ENCODE measurements at places on chromosomes 16 and 17.

GRCh38 chr16:86534779-86535615 lies 20.0 kb downstream of the MTHFSD start:
- no peak for DNase-seq

DNA sequence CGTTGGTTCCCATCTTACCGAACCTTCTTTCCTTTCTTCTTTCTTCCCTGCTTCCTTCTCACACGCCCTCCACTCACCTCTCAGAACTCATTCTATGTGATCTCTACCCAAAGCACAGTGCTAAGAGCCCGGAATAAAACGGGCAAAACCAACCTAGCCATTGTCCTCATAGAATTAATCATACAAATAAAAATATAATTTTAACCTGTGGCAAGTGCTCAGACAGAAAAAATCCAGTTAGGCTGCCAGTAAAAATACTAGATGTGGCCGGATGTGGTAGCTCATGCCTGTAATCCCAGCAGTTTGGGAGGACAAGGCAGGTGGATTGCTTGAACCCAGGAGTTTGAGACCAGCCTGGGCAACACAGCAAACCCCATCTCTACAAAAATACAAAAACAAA lies 27.0 kb downstream of the BMERB1 start:
- DNase-seq = no peak

GRCh38 chr17:4772235-4772613 lies 538 bp downstream of the TM4SF5 start:
- no peak for DNase-seq

- DNase-seq = no peak
Observed at GRCh38 chr17:47866941-47867340, 16.0 kb upstream of the SP6 start.

GRCh38 chr16:63720848-63721247 lies 1401.0 kb downstream of the CDH11 start:
- DNase-seq = no peak

- DNase-seq = no peak
Observed at GRCh38 chr16:18803569-18804462, 2.5 kb upstream of the ARL6IP1 start.

GRCh38 chr17:7927596-7927995 lies 2.1 kb downstream of the KCNAB3 start:
- DNase-seq = no peak

GRCh38 chr17:17343896-17344506 lies 40.8 kb downstream of the NT5M start:
- DNase-seq = no peak

GRCh38 chr16:64481497-64481896 lies 640.4 kb downstream of the CDH11 start:
- DNase-seq = no peak

DNA sequence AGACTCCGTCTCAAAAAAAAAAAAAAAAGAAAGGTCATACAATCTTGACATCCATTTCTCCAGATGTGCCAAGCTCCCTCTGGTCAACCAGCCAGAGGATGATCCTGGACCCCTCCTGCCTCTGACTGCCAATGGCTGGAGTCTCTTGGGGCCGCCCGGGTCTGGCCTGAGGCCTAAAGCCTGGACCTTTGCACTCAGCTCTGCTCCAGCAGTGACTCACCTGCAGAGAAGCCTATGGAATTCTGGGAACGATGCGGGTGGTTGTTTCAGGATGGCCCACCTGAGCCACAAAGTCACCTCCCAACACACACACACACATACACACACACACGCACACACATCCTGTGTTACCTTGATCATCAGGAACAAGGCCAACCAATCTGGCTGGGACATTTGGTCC lies 64.0 kb upstream of the DNAH17 start:
- no peak for DNase-seq

DNA sequence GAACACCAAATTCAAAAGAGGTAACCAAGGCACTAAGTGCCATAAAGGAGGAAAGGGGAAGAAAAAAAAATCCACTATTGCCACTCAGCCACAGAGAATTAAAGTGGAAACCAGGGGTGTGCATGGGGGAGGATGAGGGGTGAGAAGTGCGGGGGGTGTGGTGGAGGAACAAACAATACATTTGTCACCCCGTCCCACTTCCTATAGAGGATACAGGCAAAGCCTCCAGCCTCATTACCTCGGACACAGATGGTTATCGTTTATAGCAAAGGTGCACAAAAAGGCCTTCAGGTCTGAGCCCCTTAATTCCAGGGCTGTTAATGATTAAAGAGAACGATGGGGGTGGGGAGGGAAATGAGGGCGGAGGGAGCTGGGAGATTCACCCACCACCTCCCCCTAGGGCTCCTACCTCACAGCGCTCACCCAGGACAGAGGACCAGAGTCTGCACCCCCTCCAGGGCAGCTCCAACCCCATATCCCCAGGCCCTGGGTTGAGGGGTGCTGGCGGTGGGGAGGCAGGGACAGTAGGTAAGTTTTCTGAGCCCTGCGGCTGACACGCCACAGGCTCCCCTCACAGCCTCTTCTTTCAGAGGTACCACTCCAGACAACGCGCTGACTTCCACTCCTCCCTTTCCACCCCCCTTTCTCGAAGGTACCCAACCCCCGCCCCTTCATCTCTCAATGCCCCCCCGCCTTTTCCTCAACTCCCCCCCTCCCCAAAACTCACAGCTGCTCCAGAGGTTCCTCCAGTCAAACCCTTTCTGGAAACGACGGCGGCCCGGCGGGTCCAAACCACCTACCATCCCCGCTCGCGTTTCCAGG lies 470 bp downstream of the DCUN1D3 start:
- DNase-seq = no peak

DNA sequence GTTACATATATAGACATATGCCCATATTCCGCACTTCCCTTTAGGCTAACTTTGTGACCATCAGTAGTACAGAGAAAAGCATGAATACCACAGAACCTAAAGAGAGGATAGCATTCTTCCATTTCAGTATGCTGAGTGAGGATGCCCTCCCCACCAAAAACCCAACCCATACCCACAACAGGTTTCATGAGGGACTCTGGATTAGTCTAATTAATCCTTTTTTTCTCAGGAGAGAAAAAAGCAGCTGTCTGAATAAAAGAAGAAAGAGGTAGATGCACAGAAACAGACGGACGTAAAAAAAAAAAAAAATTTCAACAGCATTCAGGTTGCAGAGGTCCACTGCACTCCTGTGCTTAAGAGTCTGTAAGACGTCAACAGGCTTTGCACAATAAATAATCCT lies 6.7 kb downstream of the MMD start:
- no peak for DNase-seq

- DNase-seq = peak; percentile 12
Observed at GRCh38 chr16:47037396-47037745, 63.9 kb upstream of the DNAJA2 start.

- DNase-seq = no peak
Observed at GRCh38 chr16:17244872-17245551, 225.7 kb downstream of the XYLT1 start.

GRCh38 chr16:50596762-50597450 lies 48.7 kb downstream of the NKD1 start:
- DNase-seq = no peak

DNA sequence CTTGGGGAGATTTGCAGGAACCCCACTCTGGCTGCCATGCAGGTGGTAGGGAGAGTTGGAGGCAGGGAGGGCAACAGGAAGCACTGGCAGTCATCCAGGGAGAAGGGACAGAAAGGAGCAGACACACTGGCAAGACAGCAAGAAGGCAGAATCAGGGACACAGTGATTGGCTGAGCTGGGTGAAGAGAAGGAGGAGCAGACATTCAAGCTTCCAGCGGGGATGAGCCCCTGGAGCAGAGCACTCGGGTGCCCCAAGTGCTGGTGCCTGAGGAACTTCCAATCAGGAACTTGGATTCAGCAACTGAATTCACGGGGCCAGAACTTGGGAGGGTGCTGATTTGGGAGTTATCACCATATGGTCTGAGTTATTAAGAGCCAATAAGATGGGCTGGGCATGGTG lies 6.3 kb upstream of the ITGA3 start:
- no peak for DNase-seq

- DNase-seq = no peak
Observed at GRCh38 chr17:38625482-38625881, 19.7 kb upstream of the SRCIN1 start.

GRCh38 chr17:48025040-48025903 lies 12.3 kb downstream of the COPZ2 start:
- peak; percentile 97 for DNase-seq

DNA sequence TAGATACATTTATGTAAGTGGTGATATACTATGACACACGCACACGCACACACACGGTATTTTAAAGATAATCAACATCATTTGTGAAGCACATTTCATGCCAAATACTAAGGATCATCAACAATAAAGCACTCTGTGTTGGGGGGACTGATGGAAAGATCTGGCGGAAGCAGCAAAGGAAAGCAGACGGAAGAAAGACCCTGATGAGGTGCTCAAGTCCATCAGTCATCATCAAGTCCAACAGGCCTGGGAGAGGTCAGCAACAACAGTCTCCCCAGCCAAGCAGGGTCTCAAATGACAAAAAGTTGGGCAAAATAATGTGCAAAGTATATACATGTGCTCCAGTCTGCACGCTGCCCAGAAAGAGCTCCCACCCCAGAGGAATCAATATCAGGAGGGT lies 55.5 kb downstream of the HIC1 start:
- no peak for DNase-seq

- no peak for DNase-seq
Observed at GRCh38 chr16:57191056-57191571, 5.0 kb downstream of the RSPRY1 start.

GRCh38 chr17:49610883-49611584 lies 35.4 kb downstream of the NXPH3 start:
- no peak for DNase-seq

GRCh38 chr17:22454070-22454999 lies 762.0 kb downstream of the KCNJ18 start:
- no peak for DNase-seq

- no peak for DNase-seq
Observed at GRCh38 chr16:88459366-88460073, 6.4 kb downstream of the ZFPM1 start.

- no peak for DNase-seq
Observed at GRCh38 chr16:89112377-89113151, 18.9 kb downstream of the ACSF3 start.

GRCh38 chr16:21126518-21126917 lies 24.1 kb downstream of the DNAH3 start:
- no peak for DNase-seq

- no peak for DNase-seq
Observed at GRCh38 chr16:55454861-55455260, 24.1 kb upstream of the MMP2 start.

DNA sequence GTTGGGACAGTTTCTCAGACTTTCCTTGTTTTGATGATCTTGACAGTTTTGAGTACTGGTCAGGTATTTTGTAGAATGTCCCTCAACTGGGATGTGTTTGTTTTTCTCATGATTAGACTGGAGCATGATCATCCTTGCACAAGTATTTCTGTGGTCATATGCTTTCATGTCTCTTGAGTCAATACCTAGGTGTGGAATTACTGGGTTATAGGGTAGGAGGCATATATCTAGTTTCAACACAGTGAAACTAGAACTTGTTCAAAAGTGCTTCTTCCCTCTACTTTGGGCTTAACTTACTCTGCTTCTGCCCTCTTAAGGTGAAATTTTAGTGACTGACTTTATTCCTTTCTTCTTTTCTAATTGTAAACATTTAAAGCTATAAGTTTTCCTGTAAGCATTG lies 30.1 kb downstream of the IKZF3 start:
- no peak for DNase-seq

GRCh38 chr16:66367968-66368891 lies 1.7 kb downstream of the CDH5 start:
- DNase-seq = no peak

DNA sequence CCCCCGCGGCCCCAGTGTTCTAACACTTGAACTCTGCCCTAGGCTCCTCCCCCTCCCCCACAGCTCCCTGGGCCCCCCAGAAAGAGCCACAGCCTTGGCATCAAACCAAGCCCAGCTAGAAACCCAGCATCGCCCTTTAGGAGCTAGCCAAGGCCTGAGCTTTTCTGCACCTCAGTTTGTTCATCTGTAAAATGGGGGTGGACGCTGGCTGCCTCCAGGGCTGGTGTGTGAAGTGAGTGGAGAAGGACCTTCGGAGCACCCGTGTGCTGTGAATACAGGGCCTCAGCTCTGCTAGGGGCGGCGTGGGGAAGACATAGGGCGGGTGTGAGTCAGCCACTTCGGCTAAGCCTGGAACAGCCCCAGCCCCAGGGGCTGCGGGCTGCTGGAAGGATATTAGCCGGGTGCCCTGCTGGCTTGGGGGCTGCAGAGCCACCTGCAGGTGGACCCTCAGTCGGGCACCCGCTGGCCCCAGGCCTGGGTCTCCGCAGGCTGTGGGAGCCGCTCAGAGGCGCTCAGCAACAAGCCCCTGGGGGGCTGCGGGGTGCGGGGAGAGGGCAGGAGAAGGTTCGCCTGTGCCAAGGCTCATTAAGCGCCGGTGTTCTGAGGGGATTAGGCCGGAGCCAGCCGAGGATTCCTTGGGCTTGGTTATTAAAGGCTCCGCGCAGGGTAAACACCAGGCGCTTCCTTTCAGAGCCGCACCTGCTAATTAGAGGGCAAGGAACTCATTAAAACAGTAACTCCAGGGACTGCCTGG lies 217.0 kb upstream of the CIBAR2 start:
- no peak for DNase-seq

- peak; percentile 70 for DNase-seq
Observed at GRCh38 chr16:180681-181564, 664 bp downstream of the HBQ1 start.

DNA sequence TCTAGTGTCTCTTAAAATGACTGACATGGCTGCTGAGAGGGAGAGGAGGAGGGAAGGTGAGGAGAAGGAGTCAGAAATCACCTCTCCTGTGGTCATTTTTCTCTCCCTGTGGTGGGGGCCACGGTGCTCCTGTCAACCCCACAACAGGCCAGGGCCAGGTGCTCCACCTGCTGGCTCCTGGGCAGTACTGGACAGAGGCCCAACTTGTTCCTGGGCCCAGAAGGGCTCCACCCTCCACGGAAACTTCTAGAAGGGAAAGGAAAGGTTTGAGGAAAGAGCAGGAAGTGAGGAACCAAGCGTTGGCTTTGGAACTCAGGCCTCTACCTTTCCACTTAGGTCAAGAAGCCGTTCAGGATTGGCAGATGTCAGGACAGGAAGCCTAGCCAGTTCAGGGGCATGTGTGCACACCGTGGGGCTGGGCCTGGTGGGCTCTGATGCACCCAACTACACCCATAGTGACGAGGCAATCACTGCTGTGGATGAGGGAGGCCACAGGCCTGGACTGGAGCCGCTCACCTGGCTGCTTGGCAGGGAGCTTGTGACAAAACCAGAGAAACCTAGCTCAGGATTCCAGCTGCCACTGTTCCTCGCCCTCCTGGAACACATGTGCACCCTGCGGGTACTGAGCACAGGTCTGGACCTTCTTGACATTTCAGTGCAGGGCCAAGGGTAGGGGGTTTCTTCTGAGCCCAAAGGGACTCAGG lies 36.1 kb downstream of the WNT3 start:
- no peak for DNase-seq

DNA sequence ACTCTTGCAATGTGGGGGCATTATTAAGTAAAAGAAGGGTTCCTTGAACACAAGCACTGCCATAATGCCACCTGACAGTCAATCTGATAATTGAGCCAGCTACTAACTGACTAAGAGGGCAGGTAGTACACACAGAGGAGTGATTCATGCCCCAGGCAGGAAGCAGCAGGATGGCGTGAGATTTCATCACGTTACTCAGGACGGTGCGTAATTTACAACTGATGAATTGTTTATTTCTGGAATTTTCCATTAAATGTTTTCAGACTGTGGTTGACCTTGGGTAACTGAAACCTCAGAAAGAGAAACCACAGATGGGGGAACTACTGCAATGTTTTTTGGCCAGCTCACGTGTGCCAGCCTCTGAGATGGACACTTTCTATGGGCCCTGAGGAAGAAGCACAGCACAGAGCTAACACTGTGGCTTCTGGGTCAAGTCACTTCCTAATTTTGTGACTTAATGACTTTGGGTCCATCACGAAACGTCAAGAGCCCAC lies 46.7 kb downstream of the C17orf67 start:
- DNase-seq = peak; percentile 28

All from stimulated activated CD4-positive, alpha-beta T cell treated with anti-CD3 and anti-CD28 coated beads, TNF-alpha, amount 100 ng/mL, for 4 hours (primary cell).